ENCODE measurements at places on chromosomes 16 and 17.

GRCh38 chr17:78853926-78854394 is 13.3 kb upstream of the USP36 start:
- no peak for DNase-seq

GRCh38 chr17:64291268-64291851 is 28.3 kb upstream of the TEX2 start:
- DNase-seq: no peak

DNA sequence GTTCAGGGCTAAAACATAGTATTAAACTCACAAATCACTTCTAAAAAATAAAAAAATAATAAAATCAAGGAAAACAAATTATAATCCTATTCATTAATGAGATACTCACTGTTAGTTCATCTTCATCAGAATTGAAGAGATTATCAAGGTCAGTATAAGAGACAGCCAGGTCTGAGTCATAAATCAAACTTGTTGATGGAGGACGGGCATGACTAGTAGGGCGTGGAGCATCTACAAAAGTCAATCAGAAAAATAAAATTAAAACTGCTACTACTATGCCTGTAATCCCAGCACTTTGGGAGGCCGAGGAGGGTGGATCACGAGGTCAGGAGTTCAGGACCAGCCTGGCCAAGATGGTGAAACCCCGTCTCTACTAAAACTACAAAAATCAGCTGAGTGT is 59.1 kb upstream of the INTS2 start:
- DNase-seq: no peak

DNA sequence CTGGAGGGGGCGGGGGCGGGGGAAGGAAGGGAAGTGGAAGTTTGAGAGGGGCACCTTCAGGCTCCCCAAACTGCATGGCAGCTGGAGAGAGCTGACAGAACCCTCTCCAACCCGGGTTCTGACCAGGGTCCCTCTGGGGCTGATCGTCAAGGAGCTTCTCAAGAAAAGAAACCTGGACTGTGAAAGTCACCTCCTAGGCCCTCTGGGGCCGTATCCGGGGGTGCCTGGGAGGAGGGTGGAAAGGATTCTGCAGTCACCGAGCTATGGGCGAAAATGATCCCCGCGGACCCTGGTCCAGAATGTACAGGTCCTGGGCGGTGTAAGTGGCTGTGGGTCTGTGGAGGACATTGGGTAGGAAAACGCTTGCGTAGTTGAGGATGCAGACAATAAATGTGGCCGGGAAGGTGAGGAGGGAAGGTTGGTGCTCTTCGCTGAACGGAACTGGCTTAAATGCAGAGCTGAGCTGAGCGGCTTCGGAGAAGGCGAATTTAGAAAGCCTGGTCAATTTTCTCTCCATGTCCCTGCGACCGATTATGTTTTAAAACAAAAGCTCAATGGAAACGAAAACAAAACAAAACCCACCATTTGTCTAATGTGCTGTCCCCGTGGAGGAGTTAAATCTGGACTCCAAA is 3.6 kb upstream of the LHX1 start:
- no peak for DNase-seq

DNA sequence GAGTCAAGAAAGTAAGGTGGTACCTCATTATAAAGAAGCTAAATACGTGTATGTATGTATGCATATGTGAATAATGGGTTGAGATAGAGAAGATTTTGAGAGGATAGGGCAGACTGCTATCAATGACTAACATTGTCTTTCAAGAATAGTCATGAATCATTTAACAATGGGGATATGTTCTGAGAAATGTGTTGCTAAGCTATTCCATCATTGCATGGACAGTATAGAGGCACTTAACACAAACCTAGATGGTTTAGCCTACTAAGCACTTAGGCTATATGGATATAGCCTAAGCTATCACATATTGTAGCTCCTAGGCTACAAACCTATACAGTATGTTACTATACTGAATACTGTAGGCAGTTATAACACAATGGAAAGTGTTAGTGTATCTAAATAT is 45.2 kb downstream of the TBC1D26 start:
- DNase-seq: no peak

GRCh38 chr17:10622617-10623485 is 34.3 kb downstream of the MYH3 start:
- no peak for DNase-seq
